ENCODE measurements at places on chromosomes 2 and 18. TPM values are rescaled to one million over a fixed set of nuclear protein-coding genes. Genes with fewer than 3 reads are reported as not detected.

ASPRV1 gene
- 8.5 TPM for total RNA-seq

ACADL gene
- total RNA-seq = 6.4 TPM

IGFBP5 gene
- total RNA-seq = 81.6 TPM

TCF23 gene
- not detected for total RNA-seq

IL1RL1 gene
- 13.3 TPM for total RNA-seq

POTEI gene
- not detected for total RNA-seq

CIB4 gene
- not detected for total RNA-seq

ADGRF3 gene
- total RNA-seq = 0.35 TPM

CABLES1 gene
- 48.7 TPM for total RNA-seq

IL1R1 gene
- 6.8 TPM for total RNA-seq

MPP4 gene
- total RNA-seq = 0.61 TPM

Measured in dorsolateral prefrontal cortex (tissue), 122 donors.